ENCODE measurements at places on chromosomes 4 and X.

DNA sequence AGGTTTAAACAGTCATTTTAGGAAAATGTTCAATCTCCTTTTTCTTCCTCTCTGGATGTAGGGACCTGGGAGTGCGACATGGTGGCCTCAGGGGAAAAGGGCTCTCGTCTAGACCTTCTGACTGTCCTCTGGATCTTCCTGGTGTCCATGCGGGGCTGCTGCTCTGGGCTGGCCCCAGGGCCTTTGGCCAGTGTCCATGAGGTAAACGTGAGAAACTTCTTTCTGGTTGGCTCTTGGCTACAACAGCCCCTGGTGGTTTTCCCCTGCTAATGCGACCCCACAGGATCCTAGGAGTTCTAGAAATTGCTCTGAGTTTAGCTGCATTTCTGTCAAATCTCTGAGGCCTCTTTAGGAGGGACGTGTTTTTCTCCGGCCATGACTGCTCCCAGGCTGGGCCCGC is 85.7 kb downstream of the MFAP3L start:
- DNase-seq: no peak

DNA sequence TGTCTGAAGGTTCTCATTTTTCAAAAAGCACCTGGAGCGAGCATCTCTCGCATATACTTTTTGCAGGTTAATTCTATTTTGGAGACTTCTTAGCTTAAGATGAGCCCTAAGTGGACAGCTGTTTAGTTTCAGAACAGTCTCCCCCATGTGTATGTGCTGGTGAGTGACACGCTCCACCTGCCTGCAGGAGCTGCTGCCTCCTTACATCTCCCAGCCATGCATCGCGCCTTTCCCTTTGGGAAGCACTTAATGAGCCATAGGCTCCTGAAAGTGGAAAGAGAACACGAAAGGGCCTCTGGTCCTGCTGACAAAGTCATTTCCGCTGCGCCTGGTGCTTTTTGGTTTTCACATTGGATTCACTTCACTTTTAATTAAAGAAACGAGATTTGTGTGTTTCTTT is 56.1 kb downstream of the TRIML2 start:
- DNase-seq: no peak

- no peak for DNase-seq
These were observed 2.8 kb downstream of the SORCS2 start for GRCh38 chr4:7195141-7195515.

DNA sequence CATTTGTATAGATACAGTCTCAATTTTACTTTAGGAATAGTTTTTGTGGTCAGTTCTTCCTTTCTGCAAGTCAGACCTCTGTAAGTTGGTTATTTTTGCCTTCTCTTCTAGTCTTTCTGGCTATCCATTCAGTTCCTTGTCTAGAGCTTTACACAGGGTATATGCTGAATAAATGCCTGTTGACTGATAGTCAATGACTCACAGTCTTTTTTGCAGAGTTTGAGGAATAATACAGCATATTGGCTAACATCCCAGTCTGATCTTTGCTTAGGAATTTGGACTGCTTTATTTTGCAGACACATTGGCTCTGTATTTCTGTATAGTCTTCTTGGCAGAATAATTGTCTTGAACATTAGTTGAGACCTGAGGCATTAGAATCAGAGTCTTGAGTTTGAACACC is 132.4 kb downstream of the MAGEC1 start:
- DNase-seq: no peak

GRCh38 chr4:154608361-154609252 is 3.8 kb downstream of the FGG start:
- no peak for DNase-seq

DNA sequence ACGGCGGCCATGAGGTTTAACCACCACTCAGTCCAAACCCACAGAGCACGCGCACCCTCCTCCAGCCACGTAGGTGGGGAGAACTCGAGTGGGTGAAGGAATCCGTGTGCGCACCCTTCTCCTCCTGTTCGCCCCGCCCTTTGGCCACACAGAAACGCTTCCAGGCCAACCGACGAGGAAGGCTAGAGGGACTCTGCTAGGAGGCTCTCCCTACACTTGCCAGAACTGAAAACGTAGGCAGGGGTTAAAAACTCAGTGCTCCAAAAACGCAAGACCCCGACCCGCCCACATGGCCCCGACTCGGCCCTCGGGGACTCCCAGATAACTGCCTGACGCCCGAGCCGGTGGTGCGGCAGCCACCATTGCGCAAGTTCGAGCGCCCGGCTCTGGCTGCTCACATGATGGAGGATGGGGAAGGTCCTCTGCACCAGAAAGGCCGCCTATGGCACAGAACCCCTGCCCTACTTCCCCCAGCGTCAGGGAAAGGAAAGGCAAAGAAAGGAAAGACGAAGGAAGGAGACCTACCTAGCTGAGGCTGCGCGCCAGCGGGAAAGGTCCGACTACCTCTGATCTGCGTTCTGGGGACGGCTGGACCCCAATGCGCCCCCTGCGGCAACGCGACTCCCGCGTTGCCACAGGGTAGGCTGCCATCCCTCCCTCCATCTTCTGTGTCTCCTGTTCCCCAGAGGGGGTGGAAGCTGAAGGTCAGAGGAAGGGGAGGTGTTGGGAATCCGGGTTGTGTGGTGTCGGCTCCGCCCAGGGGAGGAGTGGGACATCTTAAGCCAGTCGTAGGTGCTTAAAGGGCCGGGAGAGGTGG is 201.9 kb upstream of the AGTR2 start:
- no peak for DNase-seq

DNA sequence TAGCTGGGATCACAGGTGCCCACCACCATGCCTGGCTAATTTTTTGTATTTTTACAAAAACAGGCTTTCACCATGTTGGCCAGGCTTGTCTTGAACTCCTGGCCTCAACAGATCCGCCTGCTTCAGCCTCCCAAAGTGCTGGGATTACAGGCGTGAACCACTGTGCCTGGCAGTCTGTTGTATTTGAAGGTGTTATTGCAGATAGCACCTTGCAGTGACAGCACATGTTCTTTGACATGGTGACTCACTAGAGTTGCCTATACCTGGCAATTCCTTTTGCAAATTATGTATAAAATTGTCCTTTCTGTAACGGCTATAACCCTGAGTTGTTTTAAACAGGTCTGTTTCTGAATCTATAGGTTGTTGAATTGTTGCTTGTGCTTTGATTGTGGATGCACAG is 7.9 kb downstream of the OGT start:
- no peak for DNase-seq

- DNase-seq: no peak
These were observed 120.3 kb upstream of the DKK2 start for GRCh38 chr4:107156443-107156842.

GRCh38 chrX:53262918-53263394 is 18.4 kb downstream of the IQSEC2 start:
- no peak for DNase-seq

GRCh38 chr4:80540785-80541469 is 205.4 kb downstream of the CFAP299 start:
- no peak for DNase-seq

DNA sequence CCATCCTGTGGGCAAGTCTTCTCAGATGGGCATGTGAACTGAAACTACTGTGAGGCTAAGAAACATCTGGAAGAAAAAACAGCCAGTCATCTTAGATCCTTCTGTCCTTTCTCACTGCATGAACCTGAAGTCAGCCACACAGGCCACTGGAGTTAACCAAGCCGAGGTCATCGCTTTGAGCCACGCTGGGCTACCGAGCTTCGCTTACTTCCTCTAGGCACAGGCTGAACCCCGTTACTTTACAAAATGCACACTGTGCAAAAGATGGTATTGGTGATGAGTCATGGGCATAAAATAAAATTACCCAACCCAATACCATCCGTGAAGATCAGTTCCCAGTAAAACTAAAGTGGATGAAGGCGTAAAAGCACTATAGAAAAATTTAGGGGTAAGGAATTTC is 86.2 kb downstream of the MTMR1 start:
- no peak for DNase-seq

GRCh38 chrX:127873637-127874036 is 178.6 kb downstream of the ACTRT1 start:
- DNase-seq: no peak

- DNase-seq: no peak
These were observed 335.4 kb upstream of the FAT1 start for GRCh38 chr4:187059021-187059420.

- no peak for DNase-seq
These were observed 60.9 kb upstream of the TXK start for GRCh38 chr4:48194971-48195370.

DNA sequence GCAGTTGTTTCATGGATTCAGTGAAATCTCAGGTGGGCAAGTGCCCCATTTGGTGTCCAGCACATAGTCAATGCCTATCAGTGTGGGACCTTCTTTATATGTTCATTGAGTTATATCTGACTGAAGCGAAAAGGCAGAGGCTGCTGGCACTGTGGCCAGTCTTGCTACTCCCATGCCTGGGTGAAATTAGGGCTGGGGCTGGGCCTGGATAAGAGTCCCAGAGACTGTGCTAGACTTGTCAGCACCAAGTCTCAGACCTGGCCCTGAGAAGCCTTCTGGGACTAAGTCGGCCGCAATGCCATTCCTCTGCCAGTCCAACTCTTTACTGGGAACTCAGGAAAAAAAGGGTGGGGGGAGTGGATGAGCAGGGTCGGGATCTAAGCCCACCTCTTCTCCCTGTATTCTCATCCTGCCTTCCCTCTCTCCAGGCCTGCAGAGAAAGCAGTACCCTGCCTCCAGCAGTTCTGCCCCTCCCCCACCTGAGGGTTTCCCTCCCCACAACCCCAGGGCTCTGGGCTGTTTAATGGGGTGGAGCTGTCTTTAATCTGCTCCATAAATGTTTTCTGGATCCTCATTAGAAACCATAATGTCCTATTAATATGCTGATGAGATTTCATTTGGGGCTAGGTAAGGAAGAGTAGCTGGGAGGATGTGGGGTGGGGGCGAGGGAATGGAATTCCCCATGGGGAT is 153.5 kb upstream of the PJA1 start:
- no peak for DNase-seq

- DNase-seq: no peak
These were observed 157.0 kb upstream of the TLL1 start for GRCh38 chr4:165715989-165716388.

DNA sequence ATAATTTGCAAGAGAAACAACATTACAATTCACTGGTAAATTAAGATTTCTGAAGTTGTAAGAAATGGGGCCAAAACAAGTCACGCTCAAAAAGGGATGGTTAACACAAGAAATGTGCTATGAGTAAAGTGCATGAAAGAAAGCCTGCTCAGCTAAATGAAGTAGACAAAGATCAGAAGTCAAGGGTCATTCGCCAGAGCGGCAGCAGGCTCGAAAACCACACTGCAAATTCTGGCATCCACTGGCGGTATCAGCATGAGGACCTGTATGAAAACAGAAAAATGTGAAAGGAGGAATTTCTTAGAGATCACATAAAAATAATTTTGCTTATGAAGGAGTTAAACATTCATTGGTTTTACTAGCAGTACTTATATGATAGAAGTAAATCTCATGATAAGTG is 49.6 kb downstream of the FBXL5 start:
- DNase-seq: no peak

GRCh38 chr4:47451657-47452056 is 11.8 kb downstream of the COMMD8 start:
- no peak for DNase-seq

DNA sequence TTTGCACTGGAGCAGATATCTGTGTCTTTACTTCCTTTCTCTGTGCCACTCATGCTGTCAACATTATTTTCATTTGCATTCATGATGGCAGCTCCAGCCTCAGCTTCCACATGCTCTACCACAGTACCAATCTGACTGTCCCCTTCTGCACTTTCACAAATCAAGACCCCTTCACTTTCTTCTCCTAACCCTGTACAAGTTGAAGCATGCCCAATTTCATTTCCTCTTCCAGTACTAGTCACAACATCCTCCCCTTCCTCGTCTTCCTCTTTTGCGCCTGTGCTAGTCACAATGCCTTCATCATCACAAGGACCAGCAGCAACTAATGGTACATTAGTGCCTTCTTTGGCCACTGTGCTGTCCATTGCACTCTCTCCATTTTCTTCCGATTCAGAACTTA is 26.5 kb downstream of the BOD1L1 start:
- DNase-seq: no peak

DNA sequence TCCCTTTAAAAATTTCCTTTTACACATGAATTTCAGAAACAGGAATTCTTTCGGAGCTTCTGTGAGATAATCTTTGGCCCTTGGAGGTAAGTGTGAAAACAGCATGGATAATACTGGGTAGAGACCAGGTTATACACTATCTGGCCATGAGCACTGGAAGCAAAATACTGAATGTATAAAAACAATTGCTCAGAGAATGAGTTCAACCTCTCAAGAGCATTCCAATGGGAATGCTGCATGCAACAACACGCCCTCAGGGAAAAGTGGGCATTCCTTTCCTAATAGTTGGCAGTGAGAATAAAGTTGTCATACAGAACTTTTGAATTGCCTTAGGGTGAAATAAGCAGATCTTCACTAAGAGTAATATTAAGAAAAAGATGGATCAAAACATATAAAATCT is 574.8 kb upstream of the DIPK2B start:
- DNase-seq: no peak

DNA sequence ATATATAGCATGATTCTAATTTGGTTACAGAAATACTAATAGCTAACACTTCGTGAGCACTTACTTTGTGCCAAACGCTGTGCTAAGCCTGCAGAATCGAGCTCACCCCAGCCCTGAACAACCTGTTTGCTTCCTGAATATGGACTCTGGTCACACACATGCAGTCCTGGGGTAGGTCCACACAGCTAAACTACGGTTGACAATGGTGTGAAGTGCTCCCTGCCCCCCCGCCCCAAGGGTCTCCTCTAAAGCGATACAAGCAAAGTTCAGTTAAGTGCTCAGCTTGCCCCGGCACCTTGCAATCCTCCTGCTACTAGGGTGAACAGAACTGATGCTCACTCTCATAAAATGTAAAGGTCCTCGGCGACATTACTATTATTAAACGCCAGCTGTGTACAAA is 879 bp downstream of the FOXP3 start:
- no peak for DNase-seq

GRCh38 chr4:39525822-39526690 is 1.2 kb downstream of the UGDH start:
- no peak for DNase-seq

- no peak for DNase-seq
These were observed 774.8 kb upstream of the TENM3 start for GRCh38 chr4:181468451-181468850.

GRCh38 chrX:134025986-134026545 is 40.7 kb upstream of the GPC3 start:
- DNase-seq: no peak

DNA sequence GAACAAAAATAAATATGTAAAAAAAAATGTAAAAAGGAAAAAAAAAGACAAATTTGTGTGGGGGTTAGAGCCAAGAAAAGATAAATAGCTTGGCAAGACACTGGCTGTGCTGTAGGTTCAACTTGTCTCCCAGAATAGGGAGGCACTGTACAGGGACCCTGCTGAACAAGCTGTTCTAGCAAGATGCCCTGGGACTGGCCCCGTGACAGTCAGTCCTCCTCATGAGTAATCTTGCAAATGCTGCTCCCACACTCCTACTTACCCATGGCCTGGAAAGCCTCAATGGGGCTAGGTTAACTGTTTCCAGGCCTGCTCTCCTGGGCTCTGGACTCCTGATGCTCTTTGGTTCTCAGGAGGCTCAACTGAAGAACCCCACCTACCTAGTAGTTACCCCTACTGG is 106.8 kb downstream of the ATG4A start:
- no peak for DNase-seq
